Foreskin keratinocyte (primary cell): ENCODE measurements at places on chromosomes 4 and X. TPM values are rescaled to one million over a fixed set of nuclear protein-coding genes. Genes with fewer than 3 reads are reported as not detected.

The CPLX1 gene
- total RNA-seq, result 0.07 and 0.10 TPM in 2 replicates

- DNase-seq, result no peak
These were observed 668.9 kb upstream of the LCORL start for GRCh38 chr4:18690291-18690955.

GRCh38 chr4:184421533-184422155 lies 52.7 kb downstream of the IRF2 start:
- DNase-seq, result no peak

DNA sequence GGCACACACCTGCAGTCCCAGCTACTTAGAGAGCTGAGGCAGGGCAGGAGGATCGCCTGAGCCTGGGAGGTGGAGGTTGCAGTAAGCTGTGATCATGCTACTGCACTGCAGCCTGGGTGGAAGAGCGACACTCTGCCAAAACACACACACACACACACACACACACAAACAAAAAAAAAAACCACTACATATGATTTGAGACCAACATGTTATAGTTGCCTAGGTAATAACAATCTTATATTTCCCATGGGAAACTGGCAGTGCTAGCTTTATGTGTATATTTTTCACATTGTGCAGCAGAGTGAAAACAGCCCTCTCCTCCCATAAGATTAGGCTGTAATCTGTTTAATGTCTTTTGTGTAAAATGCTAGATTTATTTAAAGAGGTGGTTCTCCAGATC lies 3.1 kb upstream of the FAM241A start:
- no peak for DNase-seq

DNA sequence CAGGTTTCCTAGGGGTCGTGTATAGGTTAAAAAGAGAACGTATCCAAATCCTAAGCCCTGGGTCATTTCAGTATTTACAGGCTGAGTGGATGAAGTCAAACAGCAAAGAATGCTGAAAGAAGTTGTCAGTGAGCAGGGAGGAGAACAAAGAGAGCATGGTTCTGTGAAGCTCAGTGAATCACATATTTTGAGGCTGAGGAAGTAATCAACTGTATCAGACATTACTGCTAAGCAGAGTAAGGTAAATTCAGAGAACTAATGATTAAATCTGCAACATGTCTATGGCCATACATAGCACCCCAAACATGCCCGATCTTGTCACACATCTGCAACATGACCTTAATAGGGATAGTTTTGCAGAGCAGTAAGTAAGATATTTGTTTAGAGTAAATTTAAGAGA lies 1130.3 kb downstream of the RAPGEF2 start:
- peak; percentile 82 for DNase-seq

GRCh38 chr4:162959046-162959445 lies 207.6 kb downstream of the NAF1 start:
- no peak for DNase-seq

GRCh38 chrX:18887177-18887824 lies 96.6 kb downstream of the PHKA2 start:
- no peak for DNase-seq
